ENCODE measurements at places on chromosomes 7 and 10.
A peak's percentile ranks its signal among the peaks of the same experiment; 100 is the strongest.

DNA sequence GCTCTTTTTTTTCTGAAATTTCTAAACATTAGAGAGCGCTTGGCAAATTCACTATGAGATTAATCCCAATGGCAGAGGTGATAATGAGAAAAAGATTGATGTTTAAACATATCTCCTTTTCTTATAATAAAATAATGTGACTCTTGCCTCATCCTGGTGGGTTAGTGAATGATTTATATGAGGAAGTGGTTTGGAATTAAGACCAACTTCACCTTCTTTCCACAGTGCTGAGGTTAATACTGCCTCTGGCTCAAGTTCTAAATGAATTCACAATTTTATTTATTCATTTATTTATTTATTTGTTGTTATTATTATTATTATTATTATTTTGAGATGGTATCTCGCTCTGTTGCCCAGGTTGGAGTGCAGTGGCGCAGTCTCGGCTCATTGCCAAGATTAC is 40.5 kb upstream of the ADO start:
- DNase-seq: no peak

DNA sequence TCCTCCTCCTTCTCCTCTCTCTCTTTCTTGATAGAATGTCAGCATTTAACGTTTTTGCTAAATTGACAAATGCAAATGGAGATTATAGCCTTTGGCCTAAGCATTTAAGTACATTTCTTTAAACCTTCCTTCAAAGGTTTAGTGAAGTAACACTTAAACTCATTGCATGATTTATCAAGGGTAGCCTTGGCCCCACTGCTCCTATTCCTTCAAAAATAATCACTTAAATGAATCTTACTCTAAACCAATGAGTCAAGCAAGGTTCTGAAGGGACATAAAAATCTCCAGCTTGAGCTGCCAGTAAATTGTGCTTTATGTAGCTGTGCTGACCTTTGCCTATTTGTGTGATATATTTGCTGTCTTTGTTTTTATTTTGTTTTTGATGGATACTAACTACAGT is 358.5 kb upstream of the AKR1E2 start:
- no peak for DNase-seq

GRCh38 chr10:14586901-14587300 is 187.8 kb downstream of the FAM107B start:
- peak; percentile 49 for DNase-seq

DNA sequence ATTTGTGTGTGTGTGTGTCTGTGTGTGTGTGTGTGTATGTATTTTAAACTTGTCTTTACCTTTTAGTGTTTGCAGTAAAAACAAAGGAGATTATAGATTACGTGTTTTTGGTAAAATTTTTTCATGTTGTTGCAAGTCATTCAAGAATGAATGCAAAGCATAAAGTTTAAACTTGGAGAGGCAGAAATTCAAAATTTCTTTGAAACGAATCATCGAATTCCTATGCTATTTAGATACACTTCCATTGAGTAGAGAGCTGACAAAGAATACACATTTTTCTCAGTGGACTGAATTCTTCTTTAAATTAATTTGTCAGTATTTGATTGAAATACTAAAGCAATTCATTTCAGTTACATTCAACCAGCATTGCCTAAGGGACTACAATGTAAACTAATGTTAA is 66.0 kb upstream of the HDAC9 start:
- no peak for DNase-seq

DNA sequence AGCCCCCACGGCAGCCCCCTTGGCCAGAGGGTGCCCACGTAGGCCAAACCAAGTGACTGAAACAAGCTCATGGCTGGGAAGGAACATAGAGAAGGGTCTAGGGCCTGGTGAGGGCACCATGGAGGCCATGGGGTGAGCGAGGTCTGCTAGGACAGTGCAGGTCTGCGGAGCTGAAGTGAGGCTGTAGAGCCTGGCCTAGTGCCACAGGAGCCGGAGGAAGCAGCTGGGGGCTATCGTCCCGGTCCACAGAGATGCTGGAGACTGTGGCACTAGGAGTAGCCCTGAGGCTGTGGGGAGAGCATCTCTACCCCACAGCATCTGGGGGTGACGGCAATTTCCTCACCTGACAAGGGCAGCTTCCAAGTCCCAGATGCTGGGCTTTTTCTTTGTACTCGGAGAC is 150.3 kb downstream of the ZNF22 start:
- no peak for DNase-seq

- DNase-seq: no peak
Measured at GRCh38 chr7:70590126-70590854, 541.7 kb upstream of the GALNT17 start.

DNA sequence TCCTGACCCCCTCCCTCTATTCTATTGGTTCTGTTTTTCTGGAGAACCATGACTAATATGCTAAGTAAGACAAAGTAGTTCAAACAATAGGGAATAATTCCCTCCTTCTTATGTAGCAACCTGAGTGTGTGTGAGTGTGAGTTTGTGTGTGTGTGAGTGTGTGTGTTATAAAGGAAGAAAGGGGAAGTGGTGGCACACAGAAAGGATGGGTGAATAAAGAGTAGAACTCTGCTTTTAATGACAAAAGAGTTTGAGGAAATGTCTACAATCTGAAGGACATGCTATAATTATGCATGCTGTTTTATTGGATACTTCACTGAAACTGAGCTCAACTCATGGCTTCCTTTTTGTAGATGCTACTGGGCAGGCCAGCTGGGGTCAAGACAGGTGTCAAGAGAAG is 489.5 kb downstream of the REEP3 start:
- no peak for DNase-seq

DNA sequence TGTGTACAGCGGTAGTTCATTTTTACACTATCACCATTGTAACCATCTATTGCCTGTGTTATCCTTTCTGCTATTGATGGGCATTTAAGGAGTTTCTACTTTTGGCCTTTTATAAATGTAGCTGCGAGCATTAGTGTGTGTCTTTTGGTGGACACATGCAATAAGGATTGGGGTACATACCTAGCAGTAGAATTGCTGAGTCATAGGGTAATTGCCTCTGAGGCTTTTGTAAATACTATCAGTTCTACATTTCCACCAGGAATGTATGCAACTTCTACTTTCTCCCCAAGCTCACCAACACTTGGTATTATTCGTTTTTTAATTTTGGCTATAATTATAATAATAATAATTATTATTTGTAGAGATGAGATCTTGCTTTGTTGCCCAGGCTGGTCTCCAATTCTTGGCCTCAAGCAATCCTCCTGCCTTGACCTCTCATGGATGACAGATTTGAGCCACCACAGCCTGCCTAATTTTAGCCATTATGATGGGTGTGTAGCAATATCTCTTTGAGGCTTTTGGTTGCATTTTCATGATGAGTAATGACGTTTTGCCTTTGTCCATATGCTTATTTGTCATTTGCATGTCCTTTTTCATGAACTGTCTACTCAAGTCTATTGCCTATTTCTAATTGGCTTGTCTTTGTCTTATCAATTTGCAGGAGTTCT is 277.0 kb downstream of the ACTR3B start:
- no peak for DNase-seq

- no peak for DNase-seq
Measured at GRCh38 chr7:149791411-149792219, 18.2 kb upstream of the ZNF467 start.

DNA sequence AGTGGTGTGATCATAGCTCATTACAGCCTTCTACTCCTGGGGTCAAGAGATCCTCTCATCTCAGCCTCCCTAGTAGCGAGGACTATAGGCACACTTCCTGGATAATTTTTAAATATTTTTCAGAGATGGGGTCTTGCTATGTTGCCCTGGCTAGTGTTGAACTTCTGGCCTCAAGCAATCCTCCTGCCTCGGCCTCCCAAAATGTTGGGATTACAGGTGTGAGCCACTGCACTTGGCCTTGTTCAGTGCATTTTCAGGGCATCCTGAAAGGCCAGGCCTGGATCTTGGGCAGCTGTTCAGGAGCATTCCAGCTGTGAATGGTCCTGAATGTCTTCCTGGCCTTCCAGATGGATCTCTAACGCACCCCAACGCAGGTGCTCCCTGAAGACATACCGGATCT is 95.7 kb downstream of the PFKFB3 start:
- DNase-seq: no peak

- no peak for DNase-seq
Measured at GRCh38 chr7:93161181-93161762, 13.1 kb upstream of the SAMD9L start.

DNA sequence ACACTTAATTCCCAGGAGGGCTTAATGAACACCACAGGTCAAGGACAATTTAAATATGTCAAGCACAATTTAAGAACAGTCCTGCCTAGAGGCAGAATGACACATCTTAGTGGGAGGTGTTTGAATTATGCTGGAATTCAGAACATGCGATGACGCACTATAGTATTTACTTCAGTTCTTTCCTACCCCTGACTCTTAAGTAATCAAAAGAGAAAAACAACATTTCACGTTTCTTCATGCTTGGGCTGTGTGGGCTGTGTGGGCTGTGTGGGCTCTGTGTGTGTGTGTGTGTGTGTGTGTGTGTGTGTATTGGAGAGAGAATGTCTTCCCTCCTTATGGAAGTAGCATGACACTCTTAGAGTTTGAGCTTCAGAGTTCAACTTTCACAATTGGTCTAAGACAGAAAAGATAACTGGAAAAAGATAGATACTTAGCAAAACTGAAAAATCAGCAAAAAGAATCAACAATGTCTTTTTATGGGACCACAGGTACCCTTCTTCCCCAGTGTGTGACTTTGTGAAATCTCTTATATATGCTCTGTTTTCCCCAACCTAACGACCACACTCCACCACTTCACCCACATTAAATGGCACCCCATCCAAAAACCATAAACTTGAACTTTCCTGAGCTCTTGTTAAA is 33.7 kb upstream of the CABCOCO1 start:
- no peak for DNase-seq

DNA sequence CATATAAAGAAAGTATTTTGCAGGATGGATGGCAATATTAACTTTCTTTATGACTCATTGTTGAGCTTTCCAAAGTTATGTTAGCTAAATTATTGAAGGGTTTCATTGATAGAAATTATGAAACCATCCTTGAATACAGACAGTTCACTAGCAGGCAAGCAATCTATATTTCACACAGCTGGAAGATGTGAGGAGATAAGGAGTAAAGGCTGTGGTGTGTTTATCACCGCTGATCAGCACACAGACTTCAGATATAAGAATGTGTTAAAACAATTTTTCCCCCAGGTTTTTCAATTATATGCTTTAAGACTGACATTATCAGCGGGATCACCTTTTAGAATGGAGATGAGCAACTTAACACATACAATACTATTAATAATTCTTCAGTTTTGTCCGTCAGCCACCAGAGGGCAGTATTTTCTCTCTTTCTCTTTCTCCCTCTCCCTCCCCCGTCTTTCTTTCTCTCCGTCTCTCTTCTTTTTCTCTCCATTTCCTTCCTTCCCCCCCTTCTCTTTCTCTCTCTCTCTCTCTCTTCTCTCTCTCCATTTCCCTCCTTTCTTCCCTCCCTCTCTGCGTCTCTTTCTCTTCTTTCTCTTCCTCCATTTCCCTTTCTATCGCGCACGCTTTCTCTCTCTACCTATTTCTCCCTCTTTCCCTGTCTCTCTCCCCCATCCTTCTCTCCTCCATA is 62.9 kb upstream of the FAM171A1 start:
- DNase-seq: no peak

DNA sequence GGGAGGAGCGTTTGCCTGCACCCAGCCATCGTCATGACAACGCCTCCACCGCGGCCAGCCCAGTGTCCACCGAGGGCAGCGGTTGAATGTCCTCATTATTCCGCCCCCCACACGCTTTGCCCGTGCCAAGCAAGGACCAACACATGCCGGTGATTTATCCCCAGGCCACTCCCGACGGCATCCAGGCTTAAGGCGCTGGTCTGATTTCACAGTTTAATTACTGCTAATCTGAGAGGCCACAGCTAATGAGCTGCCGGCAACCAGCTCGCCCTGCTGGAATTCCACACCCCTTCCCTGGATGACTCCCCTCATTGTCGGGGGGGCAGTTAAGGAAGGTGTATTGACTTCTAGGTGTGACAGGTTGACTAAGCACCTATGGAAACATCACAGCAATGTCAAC is 432.3 kb downstream of the DNAJB6 start:
- DNase-seq: no peak

DNA sequence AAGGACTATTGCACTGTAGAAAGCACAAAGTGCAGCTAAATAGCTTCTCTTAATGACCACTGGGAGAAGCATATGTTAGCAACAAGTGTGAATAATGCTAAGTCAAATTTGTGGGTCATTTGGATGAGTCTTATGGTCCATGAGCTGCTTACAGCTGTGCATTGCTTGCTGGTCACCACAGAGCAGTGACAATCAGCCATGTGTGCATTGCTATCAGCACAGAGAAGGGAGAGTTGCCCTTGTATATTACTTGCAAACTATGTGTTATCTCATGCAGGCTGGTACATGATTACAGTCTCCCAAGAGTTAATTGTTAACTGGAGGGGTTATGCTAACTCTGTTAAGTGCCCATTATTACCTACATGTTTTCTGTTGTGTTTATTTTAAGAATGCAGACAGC is 25.7 kb downstream of the MRPS33 start:
- no peak for DNase-seq

DNA sequence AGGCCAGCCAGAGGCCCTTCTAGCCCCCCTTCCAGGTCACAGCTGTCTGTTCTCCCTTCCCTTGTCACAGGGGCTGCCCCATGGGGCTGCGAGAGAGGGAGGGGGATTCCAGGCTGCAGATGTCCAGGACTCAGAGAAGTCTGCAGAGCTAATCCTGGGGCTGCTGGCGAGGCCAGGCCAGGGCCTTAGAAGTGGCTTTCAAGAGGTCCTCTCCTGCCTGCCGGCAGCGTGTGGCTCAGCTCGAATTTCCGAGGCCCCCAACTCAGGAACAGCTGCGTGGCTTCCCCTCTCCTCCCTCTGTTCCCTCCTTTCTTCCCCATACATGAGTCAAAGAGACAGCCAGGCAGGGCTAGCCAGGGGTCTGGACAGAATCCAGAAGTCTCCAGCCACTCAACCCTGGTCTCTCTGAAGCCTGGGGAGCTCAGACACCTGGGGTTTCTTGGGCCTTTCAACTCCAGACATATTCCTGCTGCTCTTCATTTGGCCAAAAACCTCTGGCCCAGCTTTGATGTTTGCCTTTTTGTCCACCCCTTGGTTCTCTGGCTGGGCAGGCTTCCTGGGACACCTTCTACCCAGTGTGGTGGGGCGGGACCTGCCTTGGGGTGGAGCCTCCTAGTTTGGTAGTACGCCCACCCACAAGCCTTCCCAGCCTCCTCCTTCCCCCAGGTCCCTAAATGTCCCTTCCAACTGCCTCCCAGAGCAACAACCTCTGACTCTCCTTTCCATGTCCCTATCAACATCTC is 21.8 kb upstream of the EIF5AL1 start:
- DNase-seq: no peak

All from activated T-cell treated with anti-CD3 and anti-CD28 coated beads for 1 hour (primary cell).